Cardiac ventricle fibroblast (primary cell): ENCODE measurements at places on chromosomes 7 and 10. TPM values are rescaled to one million over a fixed set of nuclear protein-coding genes. Genes with fewer than 3 reads are reported as not detected.

Gene PTF1A
- not detected in 2 replicates for total RNA-seq

Gene FOXP2
- total RNA-seq = 2.7 and 2.8 TPM in 2 replicates

Gene PLEKHS1
- not detected in 2 replicates for total RNA-seq

Gene PNLIPRP3
- not detected in 2 replicates for total RNA-seq

Gene KIAA1217
- total RNA-seq = 3.4 and 4.1 TPM in 2 replicates

Gene MLXIPL
- 0.54 TPM in 1 of 2 replicates, not detected in the other for total RNA-seq

Gene TUBB8
- total RNA-seq = not detected in 2 replicates

Gene UTF1
- total RNA-seq = not detected in 2 replicates

Gene SEMA3C
- total RNA-seq = 41.0 and 46.4 TPM in 2 replicates

Gene NPFFR1
- not detected in 2 replicates for total RNA-seq

Gene AS3MT
- 0.59 TPM in 1 of 2 replicates, not detected in the other for total RNA-seq
